ENCODE measurements at places on chromosomes 1 and 21. TPM values are rescaled to one million over a fixed set of nuclear protein-coding genes. Genes with fewer than 3 reads are reported as not detected.

GRCh38 chr1:37846647-37847339 is 12.6 kb downstream of the MTF1 start:
- peak; percentile 42 for DNase-seq

DNA sequence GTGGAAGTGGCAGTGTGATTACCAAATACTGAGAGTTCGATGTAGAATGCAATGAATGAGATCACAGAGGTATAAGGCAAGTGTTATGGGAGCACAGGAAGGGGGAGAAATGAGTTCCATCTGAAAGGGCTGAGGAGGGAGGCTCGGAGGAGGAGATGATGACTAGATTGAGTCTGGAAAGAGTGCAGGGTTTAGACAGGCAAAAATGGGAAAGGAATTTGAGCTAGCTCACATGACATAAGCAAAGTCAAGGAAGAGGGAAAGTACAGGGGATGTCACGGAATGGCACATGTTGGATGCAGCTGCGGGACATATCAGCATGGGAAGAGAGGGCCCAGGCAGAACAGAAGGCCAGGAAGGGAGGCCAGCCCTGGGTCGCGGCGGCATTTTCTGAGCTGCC is 132.7 kb downstream of the RUNX1 start:
- no peak for DNase-seq

Gene OVAAL
- total RNA-seq: not detected

DNA sequence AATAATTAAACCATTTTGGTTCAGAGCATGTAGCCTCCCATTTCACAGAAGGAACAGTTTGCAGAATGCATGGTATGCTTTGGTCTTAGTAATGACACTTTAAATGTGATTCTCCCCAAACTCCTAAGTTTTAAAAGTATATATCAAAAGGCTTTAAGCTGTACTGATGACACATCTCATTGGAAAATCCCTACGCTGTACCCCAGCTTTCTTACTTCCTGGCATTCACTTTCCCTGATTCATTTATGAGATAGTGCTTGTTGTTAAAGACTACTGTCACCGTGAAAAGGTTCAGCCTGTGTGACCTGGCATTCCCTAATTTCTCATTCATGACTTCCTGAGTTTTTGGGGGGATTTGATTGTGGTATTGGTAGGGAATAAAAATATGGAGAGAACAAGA is 53.4 kb downstream of the MPZL1 start:
- DNase-seq: no peak

DNA sequence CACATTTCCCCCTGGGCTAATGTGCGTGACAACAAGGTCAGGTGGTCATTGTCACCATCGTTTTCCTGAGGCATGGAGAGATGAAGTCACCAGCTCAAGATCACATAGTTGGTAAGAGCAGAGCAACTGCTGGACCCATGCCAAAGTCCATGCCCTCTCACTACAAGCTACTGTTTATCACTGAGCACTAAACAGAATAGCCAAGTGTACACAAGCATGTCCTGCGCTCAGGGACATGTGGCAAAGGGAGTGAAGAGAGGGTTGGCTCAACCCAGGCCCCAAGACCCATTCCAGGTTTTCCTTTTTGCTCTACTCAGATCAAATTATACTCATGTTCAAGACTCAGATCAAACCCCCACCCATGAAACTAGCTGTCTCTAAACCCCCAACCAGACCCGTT is 20.8 kb downstream of the LRRC52 start:
- DNase-seq: no peak

Gene LAX1
- 1.1 TPM for total RNA-seq
